NCI-H1048 (cell line): ENCODE measurements at places on chromosomes 3 and 15.

DNA sequence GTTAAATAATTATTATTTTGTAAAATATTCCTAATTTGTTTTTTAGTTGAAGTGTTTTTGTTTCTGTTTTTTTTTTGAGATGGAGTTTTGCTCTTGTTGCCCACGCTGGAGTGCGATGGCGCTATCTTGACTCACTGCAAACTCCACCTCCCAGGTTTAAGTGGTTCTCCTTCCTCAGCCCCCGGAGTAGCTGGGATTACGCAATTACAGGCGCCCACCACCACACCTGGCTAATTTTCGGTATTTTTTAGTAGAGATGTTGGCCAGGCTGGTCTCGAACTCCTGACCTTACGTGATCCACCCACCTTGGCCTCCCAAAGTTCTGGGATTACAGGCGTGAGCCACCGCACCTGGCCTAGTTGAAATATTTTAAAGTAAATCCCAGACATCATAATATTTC, 48.7 kb upstream of the GATM start:
- DNase-seq = no peak

DNA sequence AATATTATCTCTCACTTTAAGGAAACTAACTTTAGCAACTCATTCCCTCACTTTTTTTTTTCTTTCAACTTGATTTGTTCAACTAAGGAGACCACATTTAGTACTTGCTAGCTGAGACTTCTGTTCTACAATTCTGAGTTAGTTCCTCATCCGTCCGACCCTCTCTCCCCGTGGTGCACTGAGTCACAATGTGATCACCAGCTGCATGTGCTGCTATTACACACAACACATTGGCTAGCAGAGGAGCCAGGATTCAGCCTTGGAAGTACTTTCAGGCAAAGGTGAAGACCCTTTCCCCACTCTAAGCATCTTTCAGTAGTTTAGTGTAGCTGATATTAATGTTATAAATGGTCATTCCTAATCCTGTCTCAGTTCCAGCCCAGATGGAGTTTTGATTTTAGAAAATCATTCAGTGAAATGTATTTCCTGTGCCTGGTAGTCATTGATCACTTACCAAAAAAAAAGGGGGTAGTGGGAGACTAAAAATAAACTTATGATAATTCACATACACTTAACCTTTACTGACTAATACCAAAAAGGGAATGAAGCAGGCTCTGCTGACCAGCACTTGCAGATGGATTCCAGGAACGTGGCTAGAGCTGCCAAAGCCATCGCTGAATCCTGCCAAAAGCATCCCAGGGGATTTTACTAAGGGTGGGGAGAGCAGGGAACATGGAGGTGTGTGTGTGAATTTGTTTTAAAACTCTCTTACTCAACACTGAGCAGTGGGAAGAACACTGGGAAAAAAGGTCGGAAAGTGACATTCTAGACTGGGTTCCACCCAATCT, 424.8 kb downstream of the LPP start:
- no peak for DNase-seq

- no peak for DNase-seq
Observed at GRCh38 chr3:40073310-40074007, 236.0 kb upstream of the EIF1B start.

- no peak for DNase-seq
Observed at GRCh38 chr3:38327335-38328009, 19.1 kb upstream of the XYLB start.

DNA sequence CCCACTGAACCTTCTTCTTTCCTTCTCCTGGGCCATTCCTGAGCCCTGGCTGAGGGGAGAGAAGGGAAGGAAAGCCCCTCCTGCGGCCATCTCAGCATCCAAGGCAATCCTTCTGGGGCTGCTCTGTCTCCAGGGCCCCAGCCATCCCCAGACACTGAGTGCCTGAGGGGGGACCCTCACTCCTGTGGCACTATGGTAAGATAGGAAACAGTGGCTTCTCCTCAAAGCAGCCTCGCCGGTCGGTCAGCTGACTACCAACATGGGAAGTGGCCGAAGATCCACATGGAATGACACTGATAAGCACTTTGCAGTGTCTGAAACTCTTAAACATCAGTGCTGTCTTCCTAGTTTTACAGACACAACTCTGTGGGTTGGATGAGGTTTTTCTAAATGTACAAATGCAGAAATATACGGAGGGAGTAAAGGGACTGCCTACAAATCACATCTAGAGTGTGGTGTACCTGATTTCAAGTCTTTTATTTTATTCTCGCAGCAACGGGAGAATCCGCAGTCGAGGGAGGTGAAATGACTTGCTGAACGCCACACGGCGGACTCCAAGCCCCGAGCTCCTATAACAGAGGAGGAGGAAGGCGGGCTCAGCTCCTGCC, 973 bp upstream of the ITPKA start:
- no peak for DNase-seq

DNA sequence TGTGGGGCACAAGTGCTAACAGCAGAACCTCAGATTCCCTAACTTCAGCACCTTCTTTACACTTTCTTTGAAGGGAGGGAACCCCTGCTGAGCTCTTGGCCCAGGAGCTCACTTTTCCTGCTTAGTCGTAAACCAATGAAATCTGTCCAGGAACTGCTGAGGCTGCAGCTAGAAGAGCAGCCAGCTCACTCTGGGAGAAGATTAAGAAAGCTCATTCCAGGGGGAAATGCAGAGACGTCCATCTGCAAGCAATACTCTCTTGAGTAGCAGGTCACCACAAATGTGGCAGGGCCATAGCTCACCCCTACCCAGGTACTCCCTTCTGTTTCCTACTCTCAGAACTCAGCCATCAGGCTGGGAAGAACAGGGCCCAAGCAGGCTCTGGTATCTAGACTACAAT, 103.3 kb downstream of the WDR76 start:
- DNase-seq = no peak

- DNase-seq = no peak
Observed at GRCh38 chr3:16059081-16059537, 115.4 kb upstream of the GALNT15 start.

DNA sequence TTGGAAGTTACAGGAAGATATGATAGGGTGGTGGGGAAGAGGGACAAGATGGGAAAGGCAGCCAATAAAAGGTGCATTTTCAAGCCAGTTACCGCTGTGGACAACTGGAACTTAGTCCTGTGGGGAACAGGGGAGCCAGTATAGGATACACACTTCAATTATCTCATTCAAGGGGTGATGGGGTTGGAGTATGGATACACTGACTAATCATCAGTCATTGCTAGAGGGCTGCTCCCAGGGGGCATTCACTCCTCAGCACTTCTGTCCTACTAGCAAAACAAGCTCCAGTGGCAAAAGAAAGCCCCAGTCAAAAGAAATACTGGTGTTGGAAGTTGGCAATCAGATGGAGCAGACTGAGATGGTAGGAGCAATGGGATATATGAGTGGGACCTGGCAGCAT, 183.4 kb upstream of the GADL1 start:
- DNase-seq = no peak

GRCh38 chr3:107916171-107916570, 174.7 kb downstream of the CD47 start:
- DNase-seq = no peak

- DNase-seq = no peak
Observed at GRCh38 chr3:31043184-31043819, 148.8 kb upstream of the GADL1 start.

DNA sequence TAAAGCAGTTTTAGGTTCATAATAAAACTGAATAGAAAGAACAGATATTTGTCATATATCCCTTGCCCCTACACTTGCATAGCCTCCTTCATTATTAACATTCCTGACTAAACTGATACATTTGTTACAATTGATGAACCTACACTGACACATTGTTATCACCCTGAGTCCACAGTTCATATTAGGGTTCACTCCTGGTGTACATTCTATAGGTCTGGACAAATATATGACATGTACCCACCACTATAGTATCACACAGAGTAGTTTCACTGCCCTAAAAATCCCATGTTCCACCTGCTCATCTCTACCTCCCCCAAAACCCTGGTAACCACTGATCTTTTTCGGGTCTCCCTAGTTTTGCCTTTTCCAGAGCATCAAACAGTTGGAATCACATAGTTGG, 13.8 kb downstream of the DCBLD2 start:
- no peak for DNase-seq

DNA sequence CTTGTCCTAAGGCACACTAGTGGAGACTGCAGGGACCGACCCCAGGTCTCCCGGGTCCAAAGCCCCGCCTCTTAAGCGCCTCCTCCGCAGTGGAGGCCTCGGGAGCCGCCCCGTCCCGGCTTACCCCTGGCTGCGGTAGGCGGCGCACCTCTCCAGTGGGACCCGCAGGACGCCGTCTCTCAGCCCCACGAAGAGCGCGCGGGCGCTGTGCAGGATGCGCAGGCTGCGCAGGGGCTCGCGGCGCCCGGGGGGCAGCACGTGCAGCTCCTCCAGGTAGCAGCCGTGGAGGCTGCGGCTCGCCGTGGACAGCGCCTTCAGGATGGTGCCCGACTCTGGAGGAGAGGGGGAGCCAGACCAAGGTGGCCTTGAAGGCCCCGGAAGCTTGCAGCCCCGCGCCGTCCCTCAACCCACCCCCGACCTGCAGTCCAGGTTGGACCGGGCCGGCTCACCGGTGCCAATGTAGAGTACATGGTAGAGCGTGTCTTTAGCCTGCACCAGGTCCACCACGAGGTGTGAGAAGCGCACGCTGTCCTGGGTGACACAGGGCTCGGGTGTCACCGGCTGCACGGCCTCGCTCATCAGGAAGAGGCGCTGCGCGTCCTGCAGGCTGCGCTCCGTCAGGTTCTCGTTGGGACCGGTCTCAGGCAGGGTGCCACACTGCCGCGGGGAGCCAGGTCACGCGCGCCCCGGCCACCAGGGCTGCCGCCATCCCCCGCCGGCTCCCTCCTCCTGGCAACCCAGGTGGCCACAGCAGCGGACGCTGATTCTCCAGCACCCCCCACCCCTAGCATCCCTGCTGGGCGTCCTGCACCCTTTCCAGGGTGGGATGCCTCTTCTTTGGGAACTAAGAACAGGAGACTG, 105.5 kb downstream of the SEMA5B start:
- DNase-seq = no peak
